Pancreas (tissue), 10 donors: ENCODE measurements at places on chromosomes 16 and 17.

GRCh38 chr17:41724476-41725050, 9.9 kb downstream of the HAP1 start:
- DNase-seq = no peak

GRCh38 chr17:64356776-64357175, 33.9 kb downstream of the PECAM1 start:
- DNase-seq = no peak

DNA sequence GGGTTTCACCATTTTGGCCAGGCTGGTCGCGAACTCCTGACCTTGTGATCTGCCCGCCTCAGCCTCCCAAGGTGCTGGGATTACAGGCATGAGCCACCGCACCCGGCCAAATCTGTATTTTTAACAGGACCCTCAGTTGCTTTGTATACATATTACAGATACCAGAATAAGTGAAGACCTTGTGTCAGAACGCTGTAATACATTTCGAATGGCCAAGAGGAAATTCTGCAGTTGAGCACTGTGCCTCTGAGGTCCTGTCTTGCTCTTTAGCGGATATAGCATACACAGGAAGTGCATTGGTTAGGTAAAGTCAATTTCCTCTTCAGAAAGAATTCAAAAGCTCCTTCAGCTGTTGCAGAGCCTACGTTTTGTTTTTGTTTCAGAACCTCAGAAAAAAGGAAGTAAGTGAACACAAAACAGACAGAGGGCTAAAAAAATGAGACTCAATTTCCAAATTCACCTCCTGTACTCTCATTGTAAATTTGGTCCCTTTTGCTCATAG, 15.7 kb downstream of the CRLF3 start:
- no peak for DNase-seq

DNA sequence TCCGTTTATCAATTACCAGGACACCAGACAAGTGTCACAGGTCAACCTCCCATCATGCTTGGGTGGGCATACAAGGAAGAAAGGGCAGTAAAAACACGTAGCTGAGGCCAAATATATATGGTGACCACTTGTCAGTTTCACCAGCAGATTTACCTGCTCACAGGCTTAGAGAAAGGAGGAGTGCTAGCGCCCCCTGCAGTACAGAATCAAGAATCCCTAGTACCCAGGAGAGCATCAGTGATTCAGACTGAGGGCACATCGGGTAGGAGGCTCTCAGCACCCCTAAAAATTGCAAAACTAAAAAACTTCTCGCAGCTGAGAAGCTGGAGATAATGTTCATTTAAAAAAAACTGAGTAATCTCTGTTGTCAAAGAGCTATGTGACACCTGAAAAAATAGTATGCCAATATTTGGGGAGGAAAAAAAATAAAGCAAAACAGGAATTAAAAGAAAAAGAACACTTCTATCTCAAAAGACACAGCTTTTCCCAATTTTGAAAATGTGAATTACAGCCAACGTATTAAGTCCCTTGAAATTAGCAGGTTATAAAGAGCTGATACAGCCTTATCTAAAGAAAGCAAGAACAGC, 21.2 kb upstream of the MON1B start:
- DNase-seq = peak; percentile 20

GRCh38 chr17:9792181-9792840, 919 bp upstream of the DHRS7C start:
- no peak for DNase-seq

- no peak for DNase-seq
Measured at GRCh38 chr17:54518706-54519105, 381.9 kb upstream of the TOM1L1 start.

DNA sequence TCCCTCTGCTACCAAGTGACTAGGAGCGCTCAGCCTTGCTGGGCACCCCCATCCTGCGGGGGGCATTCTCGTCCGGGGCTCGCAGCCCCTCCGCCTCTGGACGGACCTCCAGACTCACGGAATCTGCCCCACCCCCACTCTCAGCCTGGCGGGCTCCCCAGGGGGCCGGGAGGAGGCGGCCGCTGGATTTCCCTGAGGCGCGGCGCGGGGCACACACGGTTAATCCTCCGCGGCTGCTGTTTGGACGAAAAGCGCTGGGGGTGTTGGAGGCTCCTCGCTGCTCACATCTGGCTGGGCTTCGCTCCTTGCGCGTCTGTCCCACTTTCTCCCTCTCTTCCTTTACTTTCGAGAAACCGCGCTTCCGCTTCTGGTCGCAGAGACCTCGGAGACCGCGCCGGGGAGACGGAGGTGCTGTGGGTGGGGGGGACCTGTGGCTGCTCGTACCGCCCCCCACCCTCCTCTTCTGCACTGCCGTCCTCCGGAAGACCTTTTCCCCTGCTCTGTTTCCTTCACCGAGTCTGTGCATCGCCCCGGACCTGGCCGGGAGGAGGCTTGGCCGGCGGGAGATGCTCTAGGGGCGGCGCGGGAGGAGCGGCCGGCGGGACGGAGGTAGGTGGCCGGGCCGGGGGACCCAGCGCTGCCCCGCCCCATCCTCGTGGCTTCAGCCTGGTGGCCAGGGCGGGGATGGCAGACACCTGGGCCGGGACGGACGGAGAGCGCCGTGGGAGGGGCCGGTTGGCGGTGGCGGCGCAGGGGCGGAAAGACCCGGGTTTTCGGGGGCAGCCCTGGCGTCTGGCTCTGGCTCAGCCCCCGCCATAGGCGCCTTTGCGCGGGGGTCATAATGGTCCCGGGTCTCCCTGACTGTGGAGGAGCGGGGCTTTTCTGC, at the start of gene C1QTNF1:
C1QTNF1 (plus strand) TSS at position 284 of the 886 bp plus-strand sequence. CDS start 19,800 bp downstream, outside the sequence.
- peak; percentile 73 for DNase-seq
